Nucleus accumbens (tissue), 56 donors: ENCODE measurements at places on chromosomes 3 and 15.

DNA sequence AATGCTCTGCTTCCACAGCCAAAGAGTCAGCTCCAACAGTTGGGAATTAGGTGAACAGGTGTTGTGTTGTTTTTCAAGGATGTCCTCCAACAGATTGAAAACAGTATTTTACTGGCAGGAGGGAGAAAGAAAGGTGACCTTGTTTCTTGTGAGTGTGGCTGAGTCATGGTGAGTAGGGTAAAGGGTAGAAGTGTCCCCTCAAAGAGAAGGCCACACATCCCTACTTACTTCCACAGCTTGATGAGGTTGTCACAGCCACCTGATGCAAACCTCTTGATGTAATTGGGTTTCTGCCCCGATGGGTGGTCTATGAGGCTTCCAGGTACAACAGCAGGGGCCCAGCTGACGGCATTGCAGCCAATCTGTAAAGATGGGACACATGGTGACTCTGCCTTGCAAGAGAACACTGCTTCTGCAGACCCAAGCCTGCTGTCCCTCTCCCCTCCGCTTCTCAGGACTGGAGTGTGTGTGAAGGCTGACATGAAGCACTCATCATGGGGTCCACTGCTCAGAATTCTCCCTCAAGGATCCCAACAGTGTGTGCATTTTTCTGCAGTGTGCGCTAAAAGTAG lies 12.7 kb upstream of the GHRL start:
- no peak for DNase-seq

GRCh38 chr15:51155016-51155580 lies 60.4 kb upstream of the TNFAIP8L3 start:
- DNase-seq: no peak

GRCh38 chr15:61929452-61929851 lies 130.8 kb downstream of the VPS13C start:
- DNase-seq: no peak

- DNase-seq: no peak
Measured at GRCh38 chr3:141106842-141107241, 55.7 kb downstream of the SPSB4 start.

GRCh38 chr3:9903238-9903624 lies 583 bp downstream of the IL17RE start:
- no peak for DNase-seq

DNA sequence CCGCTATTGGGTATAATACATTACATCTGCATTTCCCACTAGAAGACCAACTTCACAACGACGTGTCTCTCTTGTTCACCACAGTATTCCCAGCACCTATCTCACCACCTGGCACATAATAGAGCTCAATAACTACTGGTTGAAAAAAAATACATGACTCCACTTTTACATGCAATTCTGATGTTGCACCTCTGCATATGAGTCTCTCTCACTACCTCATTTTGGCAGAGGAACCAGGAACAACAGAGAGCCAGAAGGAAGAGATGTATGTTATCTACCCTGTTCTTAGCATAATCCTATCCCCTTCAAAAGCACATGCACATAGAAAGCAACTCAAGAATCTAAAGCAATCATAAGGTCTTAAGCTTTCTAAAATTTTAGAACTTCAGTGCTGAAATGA lies 61.6 kb downstream of the SHQ1 start:
- DNase-seq: no peak

GRCh38 chr3:112005091-112005672 lies 6.5 kb downstream of the TAGLN3 start:
- no peak for DNase-seq

- DNase-seq: no peak
Measured at GRCh38 chr15:99343208-99343607, 91.9 kb downstream of the LRRC28 start.

- DNase-seq: no peak
Measured at GRCh38 chr3:8625991-8626390, 18.6 kb downstream of the SSUH2 start.

DNA sequence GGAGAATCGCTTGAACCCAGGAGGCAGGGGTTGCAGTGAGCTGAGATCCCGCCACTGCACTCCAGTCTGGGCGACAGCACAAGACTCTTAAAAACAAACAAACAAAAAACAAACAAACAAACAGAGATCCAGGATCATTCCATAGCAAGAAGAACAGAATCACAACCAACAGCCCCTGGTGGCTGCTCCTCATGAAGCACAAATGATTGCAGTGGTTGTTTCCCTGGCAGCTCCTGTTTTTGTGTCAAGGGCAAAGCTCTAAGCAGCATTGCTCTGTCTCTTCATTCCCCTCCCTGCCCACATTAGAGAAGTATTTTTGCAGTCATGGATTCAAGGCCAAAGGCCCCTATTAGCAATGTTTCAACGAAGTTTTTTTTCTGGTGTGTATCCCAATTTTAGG lies 25.8 kb upstream of the BLM start:
- DNase-seq: no peak

DNA sequence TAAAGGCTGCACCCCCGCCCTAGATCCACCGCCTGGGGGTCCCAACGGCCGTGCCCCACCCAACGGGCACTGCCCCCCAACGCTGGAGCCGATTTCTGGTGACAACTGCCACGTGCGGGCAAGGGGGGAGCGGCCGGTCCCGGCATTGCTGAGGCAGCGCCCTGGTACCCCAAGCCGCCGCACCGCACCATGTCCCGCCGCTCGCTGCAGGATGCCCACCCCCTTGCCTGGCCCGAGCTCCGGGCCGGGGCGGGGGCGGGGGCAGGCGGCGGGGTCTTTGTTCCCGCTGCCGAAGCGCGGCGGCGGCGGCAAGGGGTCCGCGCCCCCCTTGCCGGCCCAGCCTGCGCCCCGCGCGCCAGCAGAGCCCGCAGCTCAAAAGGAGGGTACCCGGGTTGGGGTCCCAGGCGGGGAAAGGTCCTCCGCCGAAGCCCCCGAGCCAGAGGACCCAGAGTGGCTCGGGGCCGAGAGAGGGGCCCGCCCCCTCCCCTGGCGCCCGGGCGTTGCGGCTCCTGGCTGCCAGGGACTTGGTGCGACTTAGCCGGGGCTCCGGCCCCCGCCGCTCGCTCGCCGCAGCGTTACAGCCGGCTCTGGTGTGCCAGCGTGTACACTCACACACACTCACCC lies 678 bp downstream of the SEMA7A start:
- DNase-seq: no peak

DNA sequence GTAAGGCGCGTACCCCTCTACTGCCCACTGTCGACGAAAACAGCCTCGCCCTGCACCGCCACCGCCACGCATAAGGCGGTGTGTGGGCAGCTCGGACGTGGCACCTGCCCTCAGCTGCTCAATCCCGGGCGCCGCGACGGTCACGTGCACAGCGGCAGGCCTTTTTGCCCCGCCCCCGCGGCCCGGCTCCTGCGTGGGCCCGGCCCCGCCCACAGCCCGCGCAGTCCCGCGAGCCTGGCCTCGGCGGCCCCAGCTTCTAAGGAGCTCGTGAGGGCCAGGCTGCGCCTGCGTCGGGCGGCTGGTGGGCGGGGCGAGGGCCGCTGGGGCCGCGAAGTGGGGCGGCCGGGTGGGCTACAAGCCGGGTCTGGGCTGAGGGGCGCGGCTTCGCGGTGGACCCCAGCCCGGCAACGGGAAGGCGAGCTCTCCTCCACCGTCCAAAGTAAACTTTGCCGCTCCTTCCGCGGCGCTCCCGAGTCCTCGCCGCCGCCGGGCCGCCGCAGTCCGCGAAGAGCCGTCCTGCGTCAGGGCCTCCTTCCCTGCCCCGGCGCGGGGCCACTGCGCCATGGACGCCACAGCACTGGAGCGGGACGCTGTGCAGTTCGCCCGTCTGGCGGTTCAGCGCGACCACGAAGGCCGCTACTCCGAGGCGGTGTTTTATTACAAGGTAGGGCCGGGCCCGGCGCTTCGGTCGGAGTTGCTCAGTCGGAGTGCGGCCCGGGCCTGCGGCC lies at the start of gene CAPN7:
TSS of gene CAPN7 (plus strand) at position 313 of the 728 bp plus-strand sequence. CDS start at position 563, 250 bp downstream.
- DNase-seq: no peak

GRCh38 chr3:14047027-14047426 lies 77.6 kb downstream of the CHCHD4 start:
- DNase-seq: no peak

- DNase-seq: no peak
Measured at GRCh38 chr15:98746375-98747155, 98.2 kb downstream of the IGF1R start.

DNA sequence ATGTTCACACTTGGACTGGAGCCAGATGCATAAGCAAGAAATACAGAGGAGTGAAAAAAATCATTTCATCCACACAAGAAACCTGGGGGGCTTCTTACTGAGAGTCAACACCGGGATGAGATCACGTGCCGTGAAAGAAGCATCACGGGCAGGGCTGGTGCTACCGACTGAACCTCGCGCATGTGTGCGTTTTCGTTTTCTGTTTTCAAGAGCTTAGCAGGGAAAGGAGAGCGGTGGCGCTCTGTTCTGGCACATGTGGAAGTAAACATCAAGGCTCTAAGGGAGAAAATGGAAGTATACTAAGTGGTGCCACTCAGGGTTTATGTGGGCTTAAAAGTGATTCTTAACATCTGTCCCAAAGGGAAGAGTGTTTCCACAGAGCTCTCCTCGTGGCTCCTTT lies 55.9 kb downstream of the VGLL4 start:
- no peak for DNase-seq

DNA sequence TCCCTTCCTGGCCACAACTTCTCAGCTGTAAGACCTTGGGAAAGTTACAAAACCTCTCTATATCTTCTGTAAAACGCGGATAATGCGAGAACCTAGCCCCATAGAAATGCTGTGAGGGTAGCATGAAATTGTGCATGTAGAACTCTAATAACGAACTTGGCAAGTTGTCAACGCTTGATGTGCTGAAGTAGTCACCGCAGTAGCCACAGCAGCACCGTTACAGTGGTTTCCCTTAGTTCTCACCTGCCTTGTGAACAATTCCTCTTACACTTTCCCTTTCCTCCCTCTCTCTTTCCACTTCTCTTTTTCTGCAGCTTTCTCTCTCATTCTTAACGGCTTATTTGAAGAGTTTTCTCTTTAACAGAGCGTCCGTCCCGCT lies 447 bp upstream of the SHQ1 start:
- no peak for DNase-seq

GRCh38 chr15:76062286-76062685 lies 2.5 kb downstream of the TMEM266 start:
- DNase-seq: no peak

DNA sequence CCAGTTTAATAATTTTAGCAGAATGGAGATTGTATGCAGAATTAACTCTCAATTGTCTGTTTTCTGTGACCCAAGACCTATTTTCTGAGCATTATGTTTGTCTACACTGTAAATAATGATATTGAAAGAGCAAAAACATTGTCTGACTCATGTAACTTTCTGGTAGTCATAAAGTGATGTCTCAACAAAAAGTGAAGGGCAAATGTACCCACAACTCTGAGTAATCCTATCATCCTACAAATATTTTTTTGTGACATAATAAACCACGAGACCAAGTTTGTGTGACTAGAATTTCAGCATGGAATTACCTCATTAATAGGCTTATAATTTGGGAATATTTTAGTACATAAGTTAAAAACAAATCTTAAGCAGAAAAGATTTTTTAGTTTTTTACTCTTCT lies 15.4 kb upstream of the ABHD10 start:
- no peak for DNase-seq

DNA sequence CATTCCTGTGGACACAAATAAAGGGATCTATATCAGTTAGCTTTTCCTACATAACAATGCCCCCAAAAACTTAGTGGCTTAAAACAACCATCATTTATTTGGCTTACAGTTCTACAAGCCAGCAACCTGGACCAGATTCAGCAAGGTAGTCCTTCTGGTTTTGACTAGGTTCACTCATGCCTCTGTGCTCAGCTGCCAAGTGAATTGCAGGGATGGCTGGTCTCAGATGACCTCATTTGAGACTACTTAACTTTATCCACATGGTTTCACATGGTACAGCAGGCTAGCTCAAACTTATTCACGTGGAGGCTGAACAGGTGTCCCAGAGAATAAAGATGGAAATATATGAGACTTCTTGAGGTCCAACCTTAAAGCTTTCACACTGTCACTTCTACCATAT lies 119.3 kb upstream of the BFSP2 start:
- DNase-seq: no peak

GRCh38 chr3:5466065-5466464 lies 278.6 kb downstream of the EDEM1 start:
- no peak for DNase-seq

DNA sequence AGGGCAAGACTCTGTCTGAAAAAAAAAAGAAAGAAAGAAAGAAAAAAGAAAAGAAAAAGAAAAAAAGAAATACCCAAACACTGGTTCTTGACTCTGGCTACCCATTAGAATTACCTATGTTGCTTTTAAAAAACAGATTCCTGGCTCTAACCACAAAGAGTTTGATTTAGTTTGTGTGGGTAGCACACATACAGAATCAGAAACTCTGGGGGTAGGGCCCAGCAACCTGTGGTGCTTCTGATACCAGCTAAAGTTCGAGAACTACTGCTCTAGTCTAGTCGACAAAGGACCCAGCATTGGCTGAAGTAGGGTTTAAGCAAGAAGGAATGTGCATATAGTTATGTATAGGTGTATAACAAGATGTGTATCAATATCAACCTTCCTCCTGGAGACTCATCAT lies 392.7 kb downstream of the EFHB start:
- no peak for DNase-seq

DNA sequence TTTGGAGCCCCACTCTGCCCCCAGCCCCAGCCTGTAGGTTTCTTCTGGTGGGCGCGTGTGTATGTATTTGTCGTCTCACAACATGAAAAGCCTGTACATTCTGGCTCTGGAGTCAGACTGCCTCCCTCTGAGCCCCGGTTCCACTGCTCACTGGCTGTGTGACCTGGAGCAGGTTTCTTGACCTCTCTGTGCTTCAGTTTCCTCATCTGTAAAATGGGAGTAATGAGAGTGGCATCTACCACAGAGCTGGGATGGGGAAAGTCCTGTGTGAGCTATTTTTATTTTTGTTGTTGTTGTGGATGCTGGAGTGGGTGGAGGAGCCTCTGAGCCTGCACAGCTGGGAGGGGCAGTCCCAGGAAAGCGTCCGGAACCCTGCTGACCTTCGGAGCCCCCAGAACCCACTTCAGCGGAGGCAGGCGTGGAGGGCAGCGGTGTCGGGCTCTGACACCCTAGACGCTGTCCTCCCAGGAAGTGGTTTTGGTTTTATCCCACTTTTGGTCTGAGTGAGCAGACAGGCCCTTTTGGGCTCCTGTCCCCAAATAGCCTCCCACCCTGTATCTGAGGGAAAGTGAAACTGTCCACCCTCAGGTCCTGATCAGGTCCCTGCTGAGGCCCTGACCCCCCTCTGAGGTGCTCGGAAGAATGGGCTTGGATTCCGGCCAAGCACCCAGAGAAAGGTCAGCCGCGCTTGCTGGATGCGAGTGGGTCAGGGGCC lies 103.5 kb downstream of the CHSY1 start:
- no peak for DNase-seq
